Activated CD4-positive, alpha-beta memory T cell treated with anti-CD3 and anti-CD28 coated beads for 36 hours (primary cell): ENCODE measurements at places on chromosomes 16 and 17. TPM values are rescaled to one million over a fixed set of nuclear protein-coding genes. Genes with fewer than 3 reads are reported as not detected.

GRCh38 chr17:178292-179065, 3.0 kb downstream of the DOC2B start:
- no peak for DNase-seq

DNA sequence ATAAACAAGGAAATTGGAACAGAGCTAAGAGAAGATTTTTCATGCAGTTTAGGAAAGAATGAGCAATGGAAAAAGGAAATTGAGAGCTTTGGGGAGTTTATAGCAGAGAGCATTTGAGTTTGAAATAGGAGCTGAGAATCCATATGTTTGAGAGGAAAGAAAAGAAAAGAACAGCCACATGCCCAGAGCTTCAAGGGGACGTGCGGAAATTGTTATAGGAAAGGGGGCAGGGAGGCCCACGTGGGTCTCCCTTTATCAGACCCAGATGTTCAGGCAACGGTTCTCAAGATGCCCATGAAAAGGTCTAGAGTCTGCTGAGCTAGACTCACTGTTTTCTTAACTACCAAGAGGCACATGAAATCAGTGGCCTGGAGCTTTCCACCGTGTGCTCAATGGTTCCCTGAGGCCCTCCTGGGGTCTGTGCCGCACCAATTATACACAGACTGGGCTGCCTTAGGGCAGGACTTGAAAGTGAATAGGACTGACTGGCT, 31.2 kb downstream of the CHD9 start:
- no peak for DNase-seq

Gene WFIKKN1
- total RNA-seq: 0.05 TPM

Gene MYH2
- not detected for total RNA-seq

Gene DNAH9
- total RNA-seq: not detected
